ENCODE measurements at places on chromosomes 16 and 17. TPM values are rescaled to one million over a fixed set of nuclear protein-coding genes. Genes with fewer than 3 reads are reported as not detected.

GRCh38 chr16:12801511-12802042, 2.1 kb downstream of the CPPED1 start:
- H3K4me3 ChIP-seq = no peak overlapping the region
- no peaks in the 10 kb centered on the region for H3K27me3 ChIP-seq
- H3K27ac ChIP-seq = no peak overlapping the region
- H3K4me1 ChIP-seq = peaks cover 18% of the 10 kb centered on the region
- H3K36me3 ChIP-seq = no peaks in the 10 kb centered on the region
- no peak for DNase-seq

DNA sequence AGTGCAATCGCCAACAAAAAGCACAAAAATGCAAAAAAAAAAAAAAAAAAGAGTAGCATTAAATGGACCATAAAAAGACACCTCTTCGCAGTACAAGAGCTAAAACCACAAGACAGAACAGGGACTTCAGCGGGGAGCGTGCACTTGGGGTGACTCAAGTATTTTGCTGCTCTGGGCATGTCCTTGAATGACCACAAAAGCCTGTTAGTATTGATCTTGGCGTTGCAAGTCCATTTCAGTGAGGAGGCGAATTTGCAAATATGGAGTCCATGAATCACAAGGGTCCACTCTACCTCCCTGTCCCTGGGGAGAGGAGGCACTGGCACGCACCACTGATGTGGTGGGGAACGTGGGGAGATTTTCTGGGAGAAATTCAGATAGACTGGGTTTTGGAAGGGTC, 78.9 kb downstream of the CNGB1 start:
- peaks cover 13% of the 10 kb centered on the region for H3K4me1 ChIP-seq
- no peak overlapping the region for H3K4me3 ChIP-seq
- no peak for DNase-seq
- H3K36me3 ChIP-seq = no peaks in the 10 kb centered on the region
- no peaks in the 10 kb centered on the region for H3K27me3 ChIP-seq
- no peak overlapping the region for H3K27ac ChIP-seq

TNFSF13 gene
- polyA plus RNA-seq = not detected

- DNase-seq = no peak
- no peaks in the 10 kb centered on the region for H3K27me3 ChIP-seq
- peaks cover 39% of the 10 kb centered on the region for H3K36me3 ChIP-seq
- H3K27ac ChIP-seq = no peak overlapping the region
Observed at GRCh38 chr16:11677451-11677951, 9.2 kb downstream of the SNN start.

DNA sequence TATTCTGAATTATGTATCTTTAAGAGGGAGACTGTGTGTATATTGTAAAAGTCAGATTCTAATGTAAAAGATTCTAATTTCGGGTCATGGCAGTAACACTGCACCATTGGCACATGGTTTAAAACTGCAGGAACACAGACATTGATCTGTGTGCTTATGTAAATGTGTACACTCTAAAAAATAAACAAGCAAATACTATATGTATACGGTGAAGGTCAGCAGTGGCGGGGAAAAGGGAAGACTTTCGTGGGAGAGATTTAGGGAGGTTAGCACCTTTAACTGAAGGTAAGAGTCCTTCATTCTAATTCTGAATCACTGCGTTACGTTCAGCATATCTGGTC, 157.8 kb upstream of the FAM20A start:
- no peaks in the 10 kb centered on the region for H3K4me1 ChIP-seq
- no peak overlapping the region for H3K27ac ChIP-seq
- H3K36me3 ChIP-seq = no peaks in the 10 kb centered on the region
- no peak for DNase-seq
- H3K27me3 ChIP-seq = no peaks in the 10 kb centered on the region

DNA sequence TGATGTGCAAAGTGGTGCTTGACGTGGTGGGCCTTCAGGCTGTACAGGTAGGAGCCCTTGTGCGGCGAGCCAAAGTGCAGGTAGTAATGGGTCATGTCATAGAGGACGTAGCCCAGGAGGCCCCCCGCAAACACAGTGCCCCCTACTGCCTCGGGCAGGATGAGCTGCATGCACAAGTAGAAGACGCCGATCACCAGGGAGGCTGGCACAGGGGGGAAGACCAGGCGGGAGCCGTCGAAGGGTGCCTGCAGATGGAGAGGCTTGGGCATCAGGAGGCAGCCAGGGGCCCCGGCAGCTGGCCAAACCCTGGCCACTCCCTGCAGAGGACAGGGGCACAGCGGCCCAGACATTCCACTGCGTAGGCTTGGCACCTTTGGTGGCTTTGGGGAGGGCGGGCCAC, 15.7 kb upstream of the MLKL start:
- no peaks in the 10 kb centered on the region for H3K4me1 ChIP-seq
- no peak overlapping the region for H3K27ac ChIP-seq
- no peaks in the 10 kb centered on the region for H3K36me3 ChIP-seq
- H3K27me3 ChIP-seq = no peaks in the 10 kb centered on the region
- DNase-seq = no peak
- no peak overlapping the region for H3K4me3 ChIP-seq

DNA sequence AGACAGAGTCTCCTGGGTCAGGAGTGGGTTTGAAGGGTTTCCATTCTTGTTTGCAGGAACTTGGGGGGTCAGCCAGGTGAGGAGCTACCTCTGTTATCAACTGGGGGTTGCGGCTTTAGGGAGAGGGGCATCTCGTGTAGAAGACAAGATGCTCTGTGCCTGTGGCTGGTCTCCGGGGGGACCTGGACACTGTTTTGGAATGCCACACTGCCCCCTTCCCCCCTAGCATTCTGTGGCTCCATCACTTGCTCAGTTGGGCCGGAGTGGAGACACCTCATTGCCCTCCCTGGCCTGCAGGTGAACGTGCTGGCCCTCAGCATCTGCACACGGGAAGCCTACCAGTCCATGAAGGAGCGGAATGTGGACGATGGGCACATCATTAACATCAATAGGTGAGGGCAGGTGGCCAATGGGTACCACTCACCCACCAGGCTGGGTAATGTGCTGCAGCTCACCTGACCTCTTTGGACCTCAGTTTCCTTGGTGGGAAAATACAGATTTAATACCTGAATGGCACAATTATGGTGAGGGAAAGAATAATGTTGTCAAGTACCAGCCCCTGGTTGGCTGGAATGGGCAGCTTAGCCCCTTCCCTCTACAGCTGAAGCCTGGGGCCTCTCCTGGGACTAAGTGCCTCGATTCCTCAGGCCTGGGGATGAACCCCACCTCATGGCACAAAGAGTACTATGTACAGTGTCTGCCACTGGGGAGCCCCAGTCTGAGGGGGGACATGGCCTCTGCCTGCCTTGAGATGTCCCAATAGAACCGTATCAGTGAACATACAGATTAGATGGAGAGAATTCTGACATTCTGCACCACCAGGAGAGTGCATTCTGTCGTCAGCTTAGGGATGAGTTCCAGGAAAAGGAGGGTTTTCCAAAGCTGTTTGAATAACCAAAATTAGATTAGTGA, 3.3 kb upstream of the MRM1 start:
- H3K36me3 ChIP-seq = no peaks in the 10 kb centered on the region
- peaks cover 22% of the 10 kb centered on the region for H3K4me1 ChIP-seq
- DNase-seq = no peak
- H3K4me3 ChIP-seq = no peak overlapping the region
- H3K27ac ChIP-seq = no peak overlapping the region
- no peaks in the 10 kb centered on the region for H3K27me3 ChIP-seq

ZG16B gene
- polyA plus RNA-seq = 0.79 TPM

Data from CD4-positive, alpha-beta memory T cell (primary cell).